Muscle of leg (tissue), 16 donors: ENCODE measurements at places on chromosomes 3 and 15.

- peak; percentile 27 for DNase-seq
Observed at GRCh38 chr15:57079446-57079845, 161.0 kb downstream of the TCF12 start.

DNA sequence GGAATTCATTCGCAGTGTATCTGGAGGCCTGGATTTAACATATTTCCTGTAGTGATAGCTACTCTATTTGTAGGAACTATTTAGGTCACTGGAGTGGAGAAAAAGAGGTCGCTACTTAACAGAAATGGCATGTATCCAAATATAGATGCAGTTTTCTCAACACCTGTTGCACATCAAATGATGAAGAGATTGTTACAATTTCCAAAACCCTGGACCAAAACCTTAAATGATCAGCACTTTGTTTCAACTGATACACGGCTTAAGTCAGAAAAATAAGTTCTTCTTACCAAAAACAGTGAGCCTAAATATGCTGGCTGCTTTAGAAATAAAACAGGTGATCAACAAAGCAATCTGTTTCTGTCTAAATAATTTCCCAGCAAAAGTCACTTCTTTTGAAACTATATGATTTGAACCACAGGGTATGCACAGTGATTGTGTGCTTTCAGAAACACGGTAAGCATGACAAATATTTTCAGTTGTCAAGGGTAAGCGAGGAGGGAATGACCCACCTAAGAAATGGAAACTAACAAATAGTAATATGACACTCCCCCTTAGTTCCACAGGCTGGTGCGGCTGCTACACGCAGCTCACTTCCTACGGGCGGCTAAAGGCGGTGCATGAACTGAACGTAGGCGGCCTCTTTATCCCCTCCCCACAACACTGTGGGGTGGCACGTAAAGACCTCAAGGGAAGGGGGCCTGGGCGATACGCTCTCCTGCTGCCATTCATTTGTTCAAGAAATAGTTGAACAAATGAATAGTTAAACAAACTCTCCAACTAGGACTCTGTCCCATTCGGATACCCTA lies 1.1 kb downstream of the EHD4 start:
- peak; percentile 76 for DNase-seq

DNA sequence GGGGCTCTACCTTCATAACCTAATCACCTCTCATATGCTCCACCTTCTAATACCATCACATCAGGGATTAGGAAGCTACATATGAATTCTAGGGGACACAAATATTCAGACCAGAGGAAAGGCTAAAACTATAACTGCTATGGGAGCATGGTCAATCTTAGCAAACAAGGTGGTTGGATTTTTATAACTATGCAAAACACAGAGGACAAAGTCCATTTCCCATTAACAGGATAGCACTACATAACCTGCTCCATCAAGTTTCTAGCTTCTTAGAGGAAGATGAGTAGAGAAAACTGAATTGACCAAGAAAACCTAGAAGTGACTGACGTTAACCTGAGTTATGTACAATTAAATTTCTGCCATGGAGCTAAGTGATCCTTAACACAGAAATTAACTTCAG lies 398.6 kb downstream of the TBL1XR1 start:
- DNase-seq = no peak

DNA sequence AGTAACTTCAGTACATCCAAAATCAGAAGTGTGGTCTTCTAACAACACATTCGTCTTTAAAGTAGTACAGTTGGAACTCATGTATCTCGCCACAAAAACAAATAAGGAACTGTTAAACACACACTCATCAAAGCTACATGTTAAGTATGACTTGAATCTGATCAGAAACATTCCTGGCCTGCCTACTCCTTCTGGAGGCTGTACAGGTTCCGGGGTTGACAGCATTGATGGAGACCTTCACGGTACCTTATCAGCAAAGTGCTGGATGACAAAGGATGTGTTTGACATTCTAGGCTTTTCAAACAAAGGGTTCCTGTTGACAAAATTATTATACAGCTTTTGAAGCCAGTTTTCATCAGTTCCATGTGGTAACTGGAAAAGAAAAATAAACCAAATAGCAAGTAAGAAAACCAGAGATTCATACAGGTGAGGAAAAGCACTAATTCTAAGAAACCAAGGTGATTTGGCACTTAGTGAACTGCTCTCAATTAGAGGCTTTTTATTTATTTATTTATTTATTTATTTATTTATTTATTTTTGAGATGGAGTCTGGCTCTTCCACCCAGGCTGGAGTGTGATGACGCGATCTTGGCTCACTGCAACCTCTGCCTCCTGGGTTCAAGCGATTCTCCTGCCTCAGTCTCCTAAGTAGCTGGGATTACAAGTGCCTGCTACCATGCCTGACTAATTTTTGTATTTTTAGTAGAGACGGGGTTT lies 44.3 kb downstream of the MYO5C start:
- no peak for DNase-seq

DNA sequence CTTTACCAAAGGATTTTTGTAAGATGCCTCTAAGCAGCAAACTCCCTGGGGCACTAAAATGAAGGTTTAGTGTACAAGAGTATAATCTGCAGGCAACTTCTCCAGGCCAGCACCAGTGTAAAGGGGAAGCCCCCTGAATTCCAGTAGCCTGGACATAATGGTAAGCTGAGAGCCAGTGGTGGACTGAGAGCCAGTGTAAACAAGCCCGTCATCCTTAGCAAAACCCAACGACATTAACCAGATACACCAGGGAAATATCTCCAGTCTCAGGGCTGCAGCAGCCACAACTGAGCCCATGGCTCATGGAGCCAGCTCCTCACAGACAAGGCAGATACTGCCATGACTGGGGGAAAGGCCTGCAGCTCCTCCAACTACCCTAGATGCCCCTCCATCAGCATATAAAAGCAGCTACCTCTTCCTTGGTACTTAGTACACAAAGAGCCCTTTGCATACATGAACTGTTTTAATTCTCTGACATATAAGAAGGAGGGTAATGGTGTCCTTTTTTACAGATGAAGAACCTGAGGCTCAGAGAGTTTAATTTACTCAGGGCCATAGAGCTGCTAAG lies 21.7 kb downstream of the PARP16 start:
- no peak for DNase-seq

GRCh38 chr3:146390006-146390772 lies 79.2 kb downstream of the PLSCR2 start:
- DNase-seq = peak; percentile 27

DNA sequence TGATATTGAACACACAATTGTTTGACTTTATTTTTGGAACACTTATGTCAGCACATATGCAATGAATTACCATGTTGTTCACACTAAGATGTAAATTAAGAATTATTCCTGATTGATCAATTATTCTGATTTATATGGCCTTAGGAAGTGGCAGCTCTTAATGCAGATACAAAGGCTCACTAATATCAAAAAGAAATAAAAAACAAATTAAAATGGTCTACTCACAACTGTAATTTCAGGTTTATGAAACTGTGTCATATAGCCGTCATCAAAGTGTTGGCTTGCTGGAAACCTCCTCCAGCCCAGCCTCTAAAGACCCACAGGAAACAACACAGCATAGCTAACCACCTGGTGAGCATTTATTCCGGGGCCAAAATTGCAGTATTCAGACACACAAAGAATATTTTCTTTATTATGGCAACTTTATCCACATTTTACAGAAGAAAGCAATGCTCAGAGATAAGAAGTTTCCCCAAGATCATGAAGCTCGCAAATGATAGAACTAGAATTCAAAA lies 33.4 kb downstream of the PDZRN3 start:
- peak; percentile 84 for DNase-seq

GRCh38 chr3:161319867-161320266 lies 51.5 kb downstream of the SPTSSB start:
- no peak for DNase-seq

- DNase-seq = peak; percentile 90
Observed at GRCh38 chr3:179652447-179653095, at the start of gene USP13. TSS of gene USP13 (plus strand) at chr3:179653040. CDS start at chr3:179653226, 186 bp downstream.

DNA sequence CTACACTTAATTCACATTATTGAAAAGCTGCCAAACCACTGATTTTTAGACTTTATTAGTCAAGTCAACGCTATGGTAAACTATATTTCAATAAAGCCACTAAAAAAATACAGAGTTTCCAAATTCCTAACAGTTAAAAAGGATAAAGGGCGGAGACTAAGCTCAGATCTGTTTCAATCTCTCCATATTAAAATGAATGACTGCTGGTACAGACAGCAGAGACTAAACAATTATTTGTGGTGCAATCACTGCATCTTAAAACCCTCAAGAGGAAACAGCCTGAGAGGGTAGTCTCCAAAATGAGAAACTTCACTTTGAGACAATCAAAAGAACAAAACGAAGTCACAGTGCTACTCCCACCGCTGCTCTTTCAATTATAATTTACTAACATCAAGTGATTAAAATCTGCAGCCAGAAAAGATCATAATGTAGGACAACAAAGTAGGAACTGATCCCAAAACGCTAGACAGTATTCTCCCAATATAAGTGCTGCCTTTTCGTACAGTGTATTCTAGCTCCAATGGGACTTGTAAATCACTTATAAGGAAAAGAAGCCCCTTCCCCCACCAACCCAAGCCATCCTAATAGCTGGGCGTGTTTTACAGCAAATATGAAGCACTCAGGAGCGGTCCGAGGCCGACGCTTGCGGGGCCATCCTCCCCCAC lies 1.2 kb downstream of the UBP1 start:
- DNase-seq = peak; percentile 64

GRCh38 chr15:69762373-69763148 lies 309.9 kb downstream of the RPLP1 start:
- no peak for DNase-seq

DNA sequence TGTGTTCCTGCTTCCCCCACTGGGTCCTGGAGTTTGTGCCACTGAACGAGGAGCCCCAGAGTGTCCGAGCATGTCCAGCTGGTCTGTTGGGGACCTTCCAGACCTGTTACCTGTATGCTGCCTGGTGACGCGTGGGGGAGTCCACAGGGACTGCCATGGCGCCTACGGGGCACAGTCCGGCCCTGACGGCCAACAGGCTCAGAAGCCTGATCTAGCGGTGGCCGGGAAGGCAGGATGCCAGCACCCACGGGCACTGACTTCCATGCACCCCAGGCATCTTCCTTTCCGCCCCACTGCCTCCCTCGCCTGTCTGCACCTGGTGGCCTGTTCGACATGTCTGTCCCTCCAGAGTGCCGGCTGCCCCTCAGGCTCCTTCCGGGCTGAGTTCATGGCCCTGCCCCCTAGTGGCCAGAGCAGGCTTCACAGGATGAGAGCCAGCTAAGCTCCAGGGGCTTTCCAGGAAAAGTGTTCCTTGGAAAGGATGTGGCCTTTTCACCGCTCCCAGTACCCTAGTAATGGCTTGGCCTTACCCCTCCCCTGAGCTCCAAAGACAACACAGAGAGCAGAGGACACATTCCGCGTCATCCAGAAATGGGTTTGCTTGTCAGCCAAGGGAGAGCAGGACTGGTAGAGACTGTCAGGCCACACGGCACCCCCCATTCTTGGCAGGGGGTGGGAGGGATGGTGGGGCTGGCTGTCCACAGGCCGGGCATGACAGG lies 35.7 kb downstream of the NGRN start:
- peak; percentile 45 for DNase-seq

- DNase-seq = no peak
Observed at GRCh38 chr3:56048331-56048730, 419.9 kb downstream of the ERC2 start.
